ENCODE measurements at places on chromosomes 4 and X.

- peak; percentile 25 for DNase-seq
Measured at GRCh38 chr4:130077275-130077674, 981.3 kb downstream of the C4orf33 start.

DNA sequence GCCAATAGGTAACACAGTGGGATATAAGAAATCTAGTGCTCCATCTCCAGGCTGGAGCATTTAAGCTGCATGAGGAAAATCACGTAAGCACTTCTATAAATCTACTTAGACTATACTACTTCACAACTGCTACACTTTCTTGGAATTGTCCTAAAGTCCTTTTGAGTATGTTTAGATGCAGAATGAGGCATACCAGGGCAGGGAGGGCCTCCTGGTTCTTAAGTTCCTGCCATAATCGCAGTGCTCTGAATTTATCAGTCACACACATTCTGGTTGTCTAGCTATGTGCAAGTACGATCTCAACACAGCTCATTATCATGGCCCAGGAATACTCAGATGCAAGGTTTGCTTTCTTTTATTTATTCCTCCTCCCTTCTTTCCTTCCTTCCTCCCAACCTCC lies 130.3 kb downstream of the GUCY2F start:
- DNase-seq, result no peak

DNA sequence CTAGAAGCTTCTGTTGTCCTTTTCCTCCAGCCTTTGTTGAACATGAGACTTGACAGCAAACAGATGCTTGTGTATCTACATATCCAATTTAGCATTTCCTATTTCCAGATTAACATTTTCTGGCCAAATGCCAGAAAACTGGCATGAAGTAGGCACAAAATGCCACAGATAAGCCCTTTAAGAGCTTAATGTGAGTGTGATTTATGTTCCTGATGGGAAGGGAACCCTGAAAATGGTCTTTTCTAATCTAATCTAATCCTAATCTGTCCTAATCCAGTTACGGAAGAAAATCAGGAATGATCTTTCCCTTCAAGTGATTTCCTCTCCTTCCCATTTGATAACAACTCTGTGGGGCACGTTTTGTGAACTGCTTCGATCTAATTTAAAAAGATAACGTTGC lies 133.0 kb upstream of the C1QTNF7 start:
- DNase-seq, result no peak

DNA sequence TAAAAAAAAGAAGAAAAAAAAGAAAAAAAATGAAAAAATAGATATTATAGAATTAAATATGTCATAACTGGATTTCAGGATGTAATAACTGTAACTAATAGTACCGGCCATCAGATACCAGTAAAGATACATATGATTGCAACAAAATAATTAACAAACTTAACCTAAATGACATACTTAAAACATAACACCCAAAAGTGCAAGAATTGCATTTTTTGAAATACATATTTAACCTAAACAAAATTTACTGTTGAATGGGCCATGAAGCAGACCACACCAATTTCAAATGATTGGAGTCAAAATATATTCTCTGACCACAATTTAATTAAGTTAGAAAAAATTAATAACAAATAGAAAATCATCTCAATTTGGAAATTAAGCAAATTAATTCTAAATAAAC lies 33.1 kb downstream of the GABRA3 start:
- DNase-seq, result no peak

Measured in HTR-8/SVneo (cell line).